ENCODE measurements at places on chromosomes 7 and 10.

GRCh38 chr10:85548034-85548433 lies 818.6 kb downstream of the GRID1 start:
- DNase-seq = peak; percentile 63

GRCh38 chr7:71210220-71210619 lies 78.3 kb downstream of the GALNT17 start:
- DNase-seq = no peak

DNA sequence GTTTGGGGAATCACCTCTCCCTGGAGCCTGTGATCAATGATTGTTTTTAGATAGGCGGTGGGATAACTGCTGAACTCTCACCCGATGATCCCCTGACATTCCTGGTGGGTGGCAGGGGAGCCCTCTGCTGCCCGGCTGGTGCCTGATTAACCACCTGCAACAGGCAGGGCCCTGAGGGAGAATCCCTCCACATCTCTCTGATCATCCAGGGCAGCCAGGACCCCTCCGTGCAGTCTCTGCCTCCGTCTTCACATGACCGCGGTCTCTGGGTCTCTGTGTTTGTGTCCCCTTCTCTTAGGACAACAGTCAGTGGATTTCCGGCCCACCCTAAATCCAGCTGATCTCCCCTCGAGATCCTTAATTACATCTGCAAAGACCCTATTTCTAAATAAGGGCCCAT lies 17.4 kb downstream of the CALML5 start:
- no peak for DNase-seq

- DNase-seq = no peak
Measured at GRCh38 chr10:3987143-3987974, 202.3 kb upstream of the KLF6 start.

GRCh38 chr10:4034907-4035598 lies 250.0 kb upstream of the KLF6 start:
- no peak for DNase-seq

DNA sequence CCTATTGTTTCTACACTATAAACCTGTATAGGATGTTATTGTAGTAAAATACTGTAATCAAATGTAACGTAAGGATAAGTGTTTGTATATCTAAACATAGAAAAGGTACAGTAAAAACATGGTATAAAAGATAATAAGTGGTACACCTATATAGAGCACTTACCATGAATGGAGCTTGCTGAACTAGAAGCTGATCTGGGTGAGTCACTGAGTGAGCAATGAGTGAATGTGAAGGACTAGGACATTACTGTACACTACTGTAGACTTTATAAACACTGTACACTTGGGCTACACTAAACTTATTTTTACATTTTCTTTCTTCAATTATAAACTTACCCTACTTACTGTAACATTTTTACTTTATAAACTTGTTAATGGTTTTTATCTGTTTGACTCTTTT lies 732.9 kb upstream of the LRRN3 start:
- DNase-seq = no peak

DNA sequence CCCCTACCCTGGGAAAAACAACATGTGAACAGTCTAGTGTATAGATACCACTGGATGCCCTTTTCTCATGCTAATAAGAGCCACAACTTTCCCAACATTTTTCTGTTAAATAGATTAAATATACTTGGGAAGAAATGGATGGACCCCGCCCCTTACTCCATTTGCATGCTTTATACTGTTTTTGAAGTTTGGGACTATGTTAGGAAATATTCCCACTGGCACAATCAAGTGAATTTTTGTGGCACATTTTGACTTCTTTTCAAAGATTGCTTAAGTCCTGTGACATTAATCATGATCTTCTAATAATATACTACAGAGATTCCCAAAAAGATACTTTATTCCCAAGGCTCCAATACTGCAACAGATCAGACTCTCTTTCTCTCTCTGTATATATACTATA lies 216.6 kb downstream of the TWIST1 start:
- no peak for DNase-seq

DNA sequence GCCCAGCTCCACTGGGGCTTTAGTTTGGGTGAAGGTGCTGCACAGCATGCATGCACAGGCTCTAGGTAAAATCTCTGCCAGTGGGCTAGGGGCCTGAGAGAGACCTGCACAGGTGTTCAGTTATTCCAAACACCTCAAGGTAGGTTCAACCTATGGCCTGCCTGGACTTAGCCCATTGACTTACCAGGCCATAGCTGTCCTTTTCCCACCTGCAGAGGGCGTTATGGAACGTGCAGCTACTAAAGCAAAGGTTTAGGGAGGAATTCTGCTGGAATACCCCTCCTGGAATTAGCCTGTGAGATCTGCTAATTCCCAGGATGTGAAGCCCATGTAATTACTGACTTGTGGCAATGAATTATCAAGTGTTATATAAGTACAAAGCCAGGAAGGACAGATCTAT lies 3.6 kb downstream of the VWC2 start:
- DNase-seq = no peak

DNA sequence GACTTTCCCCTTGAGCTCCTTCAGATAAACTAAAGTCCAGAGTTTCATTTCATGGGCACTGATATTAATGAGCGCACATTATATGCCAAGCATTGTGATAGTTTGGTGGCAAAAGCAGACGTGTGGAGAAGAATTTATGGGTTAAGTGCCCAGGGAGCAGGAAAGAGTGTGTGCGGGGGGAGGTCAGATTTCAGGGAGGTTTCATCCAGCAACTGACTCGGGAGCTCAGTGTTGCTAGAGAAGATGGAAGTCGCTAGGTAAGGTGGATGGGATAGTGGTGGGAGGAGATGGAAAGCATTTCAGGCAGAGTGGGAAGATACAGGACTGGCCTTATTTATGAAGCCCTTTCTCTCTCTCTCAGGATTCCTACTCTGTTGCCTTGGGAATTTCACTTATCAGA lies 223.0 kb downstream of the SNX10 start:
- DNase-seq = no peak

GRCh38 chr7:127675721-127676120 lies 23.7 kb downstream of the SND1 start:
- DNase-seq = no peak

DNA sequence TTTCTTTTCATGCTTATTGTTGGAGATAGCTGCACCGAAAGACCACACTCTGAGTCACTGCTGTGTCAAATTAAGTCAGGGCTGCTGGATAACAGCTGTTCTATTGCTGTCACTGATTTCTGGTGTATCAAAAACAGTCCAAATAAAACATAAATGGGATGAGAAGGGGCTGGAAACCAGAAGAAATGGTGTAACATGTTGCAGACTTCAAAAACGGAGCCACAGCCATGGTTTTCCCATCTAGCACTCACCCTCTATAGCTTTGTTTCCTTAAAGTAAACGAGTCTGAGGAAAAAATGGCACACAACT lies 103.3 kb upstream of the DIP2C start:
- DNase-seq = no peak

DNA sequence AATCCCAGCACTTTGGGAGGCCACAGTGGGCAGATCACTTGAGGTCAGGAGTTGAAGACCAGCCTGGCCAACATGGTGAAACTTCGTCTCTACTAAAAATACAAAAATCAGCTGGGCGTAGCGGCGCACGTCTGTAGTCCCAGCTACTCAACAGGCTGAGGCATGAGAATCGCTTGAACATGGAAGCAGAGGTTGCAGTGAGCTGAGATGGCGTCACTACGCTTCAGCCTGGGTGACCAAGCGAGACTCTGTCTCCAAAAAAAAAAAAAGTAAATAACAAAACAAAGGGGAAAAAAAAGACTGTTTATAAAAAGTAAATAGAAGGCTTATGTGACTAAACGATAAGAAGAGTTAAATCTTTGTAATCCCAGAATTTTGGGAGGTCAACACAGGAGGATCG lies 15.0 kb upstream of the DNMBP start:
- no peak for DNase-seq

DNA sequence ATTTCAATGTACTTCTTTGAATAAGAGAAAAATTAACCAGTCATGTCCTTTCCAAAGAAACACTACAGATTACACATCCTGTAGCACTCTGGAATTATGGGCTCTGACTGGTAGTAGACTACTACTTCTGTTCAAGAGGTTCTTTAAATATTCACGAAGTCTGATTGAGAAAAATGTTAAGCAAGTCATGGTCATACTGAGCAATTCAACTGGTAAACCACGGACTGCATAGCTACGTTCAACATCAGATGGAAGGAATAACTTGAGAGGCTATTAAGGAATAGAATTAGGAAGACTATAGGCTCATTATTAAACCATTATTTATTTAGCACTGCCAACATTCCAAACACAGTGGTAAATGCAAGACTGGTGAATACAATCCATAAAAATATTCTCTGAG lies 160.8 kb downstream of the IMMP2L start:
- DNase-seq = no peak

GRCh38 chr10:128574581-128575210 lies 448.5 kb upstream of the MKI67 start:
- DNase-seq = no peak

DNA sequence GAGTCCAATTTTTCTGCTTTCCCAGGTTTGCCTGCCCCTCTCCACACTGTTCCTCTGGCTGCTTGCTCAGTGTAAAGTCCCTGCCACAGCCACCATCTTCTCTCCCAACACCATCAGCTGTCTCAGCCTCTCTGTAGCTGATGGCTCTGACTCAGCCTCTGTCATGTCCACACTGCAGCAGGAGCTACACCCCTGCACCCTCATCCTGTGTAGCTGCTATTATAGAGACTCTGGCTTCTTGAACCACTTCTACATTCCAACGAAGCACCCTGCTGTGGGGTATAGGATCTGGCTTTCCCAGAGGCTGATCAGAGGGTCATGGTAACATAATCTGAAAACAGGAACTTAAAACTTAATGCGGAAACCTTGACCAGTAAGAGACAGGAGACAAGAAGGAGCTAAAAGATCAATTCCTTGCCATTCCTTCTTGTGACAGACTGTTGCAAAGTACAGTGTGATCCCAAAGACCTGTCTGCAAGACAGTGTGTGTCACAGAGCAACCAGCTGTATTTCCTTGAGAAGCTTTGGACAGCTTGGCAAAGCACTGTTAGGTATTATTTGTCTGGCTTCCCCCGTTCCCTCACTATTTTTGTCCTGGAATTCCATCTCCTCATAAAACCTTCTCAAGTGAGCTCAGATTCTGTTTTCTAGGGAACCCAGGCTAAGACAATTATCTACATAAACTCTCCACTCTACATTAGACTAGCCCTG lies 42.3 kb downstream of the NRCAM start:
- no peak for DNase-seq

GRCh38 chr10:103745341-103746247 lies 109.8 kb downstream of the SH3PXD2A start:
- DNase-seq = no peak

DNA sequence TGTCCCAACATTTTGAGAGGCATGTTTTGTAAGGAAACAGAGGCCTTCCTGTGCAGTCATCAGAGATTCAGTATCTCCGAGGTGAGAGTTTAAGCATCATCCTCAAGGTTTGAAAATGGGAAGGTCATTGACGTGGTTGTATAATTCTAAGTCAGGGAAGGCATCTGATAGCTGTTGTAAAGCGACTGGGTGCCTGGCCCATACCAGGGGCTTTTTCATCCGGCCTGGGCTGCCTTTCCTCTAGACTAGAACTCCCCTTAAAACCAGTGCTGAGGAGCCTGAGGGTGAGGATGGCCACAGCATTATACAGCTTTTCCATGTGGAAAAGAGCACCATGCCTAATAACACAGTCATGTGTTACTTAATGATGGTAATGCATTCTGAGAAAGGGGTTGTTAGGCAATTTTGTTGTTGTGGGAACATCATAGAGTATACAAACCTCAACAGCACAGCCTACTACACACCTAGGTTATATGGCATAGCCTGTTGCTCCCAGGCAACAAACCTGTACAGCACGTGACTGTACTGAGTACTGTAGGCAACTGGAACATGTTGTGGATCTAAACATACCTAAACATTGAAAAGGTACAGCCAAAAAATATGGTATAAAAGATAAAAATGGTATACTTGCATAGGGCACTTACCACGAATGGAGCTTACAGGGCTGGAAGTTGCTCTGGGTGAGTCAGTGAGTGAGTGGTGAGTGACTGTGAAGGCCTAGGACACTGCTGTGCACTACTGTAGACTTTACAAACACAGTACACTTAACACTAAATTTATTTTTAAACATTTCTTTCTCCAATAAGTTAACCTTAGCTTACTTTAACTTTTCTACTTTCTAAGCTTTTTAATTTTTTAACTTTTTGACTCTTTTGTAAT lies 13.5 kb upstream of the CACUL1 start:
- DNase-seq = no peak

DNA sequence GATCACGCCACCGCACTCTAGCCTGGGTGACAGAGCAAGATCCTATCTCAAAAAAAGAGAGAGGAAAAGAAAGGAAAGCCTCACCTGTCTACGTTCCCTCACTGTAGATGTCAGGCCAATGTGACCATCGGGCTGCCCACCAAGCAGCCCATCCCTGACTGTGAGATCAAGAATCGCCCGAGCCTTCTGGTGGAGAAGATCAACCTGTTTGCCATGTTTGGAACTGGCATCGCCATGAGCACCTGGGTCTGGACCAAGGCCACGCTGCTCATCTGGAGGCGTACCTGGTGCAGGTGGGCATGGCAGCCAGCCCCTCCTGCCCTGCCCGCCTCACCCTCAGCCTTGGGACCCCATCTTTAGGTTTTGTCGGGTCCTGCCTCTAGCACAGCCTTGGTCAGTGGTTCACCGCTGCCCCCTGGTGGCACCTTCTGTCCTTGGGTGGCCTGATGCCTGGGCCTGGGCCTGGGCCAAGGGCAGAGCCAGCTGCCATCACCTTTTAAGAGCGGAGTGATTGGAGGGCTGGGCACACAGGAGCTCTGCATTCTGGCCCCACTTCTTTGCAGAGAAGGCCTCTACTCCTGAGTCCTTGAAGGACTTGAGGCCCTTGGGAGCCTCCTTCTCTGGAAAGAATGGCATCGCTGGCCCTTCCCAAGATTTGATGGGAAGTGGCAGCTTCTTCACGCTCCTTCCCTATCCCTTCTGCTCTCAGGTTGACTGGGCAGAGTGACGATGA lies 14.4 kb upstream of the AHCYL2 start:
- DNase-seq = peak; percentile 64

- no peak for DNase-seq
Measured at GRCh38 chr10:13338390-13339110, 9.5 kb downstream of the SEPHS1 start.

DNA sequence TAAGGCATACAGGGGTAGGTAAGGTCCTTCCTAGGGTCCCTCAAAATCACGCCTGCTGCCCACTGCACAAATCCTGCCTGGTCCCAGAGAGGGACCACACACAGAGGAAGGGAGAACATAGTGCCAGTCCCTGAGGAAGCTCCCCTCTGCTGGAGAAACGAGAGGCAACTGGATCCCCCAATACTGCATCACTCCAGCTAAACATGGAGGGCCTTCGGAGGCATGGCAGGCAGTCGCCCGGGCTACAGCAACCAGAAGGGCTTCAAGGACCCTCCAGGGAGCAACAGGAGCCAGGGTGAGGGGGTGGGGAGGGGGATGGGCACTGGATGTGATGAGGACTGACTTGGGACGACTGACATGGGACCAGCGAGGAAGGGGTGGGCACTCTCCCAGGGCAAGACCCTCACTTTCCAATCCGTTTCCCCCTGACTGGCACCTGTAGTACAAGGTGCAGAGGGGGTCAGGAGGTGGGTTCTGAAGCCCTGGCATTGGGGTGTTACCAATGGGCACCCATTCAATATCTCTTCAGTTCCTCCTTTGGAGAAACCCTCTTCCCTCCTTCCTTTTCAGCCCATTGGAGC lies 21.7 kb downstream of the DDIT4 start:
- DNase-seq = no peak

GRCh38 chr10:116850058-116850611 lies 836 bp downstream of the ENO4 start:
- no peak for DNase-seq

GRCh38 chr10:17644485-17644943 lies 563 bp downstream of the STAM start:
- DNase-seq = peak; percentile 44

- no peak for DNase-seq
Measured at GRCh38 chr10:113987805-113988204, 55.9 kb upstream of the ADRB1 start.

- no peak for DNase-seq
Measured at GRCh38 chr10:114957673-114958072, 19.7 kb downstream of the TRUB1 start.
